ENCODE measurements at places on chromosomes 3 and 15.

- peak; percentile 10 for DNase-seq
These were observed 77.5 kb downstream of the KLHL25 start for GRCh38 chr15:85717212-85717611.

- DNase-seq = no peak
These were observed at the start of gene CHRNA3 for GRCh38 chr15:78620527-78621421. TSS of gene CHRNA3 (minus strand) at chr15:78620996. CDS start at chr15:78620794, 202 bp downstream.

DNA sequence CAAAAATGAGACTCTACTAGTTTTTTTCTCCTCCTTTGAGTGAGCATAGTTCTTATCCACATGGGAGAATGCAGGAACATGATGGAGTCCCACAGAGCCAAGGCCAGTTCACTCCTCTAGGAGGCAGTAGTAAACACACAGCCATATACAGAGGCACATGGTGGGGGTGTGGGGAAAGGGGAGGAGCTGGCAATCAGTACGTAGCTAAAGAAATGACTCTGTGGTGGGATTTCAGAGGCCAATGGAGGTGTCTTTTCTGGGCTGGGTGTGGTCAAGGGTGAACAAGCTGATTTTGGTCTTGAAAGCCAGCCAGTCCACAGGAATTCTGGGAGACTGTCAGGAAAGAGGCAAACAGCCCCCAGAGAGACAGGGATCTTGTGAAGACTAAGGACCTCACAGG is 6.6 kb upstream of the RAB11A start:
- peak; percentile 78 for DNase-seq

DNA sequence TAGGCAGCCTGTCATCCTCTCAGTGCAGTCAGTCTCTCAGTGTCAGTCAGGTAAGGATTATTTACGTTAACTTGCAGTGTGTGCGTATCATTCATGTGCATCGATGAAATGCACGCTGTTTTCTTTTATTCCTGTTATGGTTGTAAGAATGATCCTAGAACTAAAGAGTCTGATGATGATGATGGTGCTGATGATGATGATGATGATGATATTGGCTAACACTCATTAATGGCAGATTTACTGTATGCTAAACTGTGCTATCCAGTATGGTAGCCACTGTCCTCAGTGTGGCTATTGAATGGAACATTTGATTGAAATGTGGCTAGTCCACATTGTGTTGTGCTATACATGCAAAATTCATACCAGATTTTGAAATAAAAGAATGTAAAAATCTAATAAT is 39.4 kb downstream of the FANCI start:
- no peak for DNase-seq

GRCh38 chr15:91780387-91780786 is 73.1 kb upstream of the SLCO3A1 start:
- no peak for DNase-seq

DNA sequence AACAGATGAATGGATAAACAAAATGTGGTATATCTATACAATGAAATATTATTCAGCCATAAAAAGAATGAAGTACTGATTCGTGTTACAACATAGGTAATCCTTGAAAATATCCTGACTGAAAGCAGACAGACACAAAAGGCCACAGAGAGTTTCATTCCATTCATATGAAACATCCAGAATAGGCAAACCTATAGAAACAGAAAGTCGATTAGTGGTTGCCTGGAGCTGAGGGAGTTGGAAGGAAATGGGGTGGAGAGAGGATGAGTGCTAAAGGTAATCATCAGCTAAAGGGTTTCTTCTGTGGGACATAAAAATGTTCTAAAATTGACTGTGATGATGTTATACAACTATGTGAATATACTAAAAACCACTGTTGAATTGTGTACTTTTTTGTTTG is 22.9 kb downstream of the FOXP1 start:
- no peak for DNase-seq

- no peak for DNase-seq
These were observed 17.6 kb downstream of the PODXL2 start for GRCh38 chr3:127646501-127647046.

GRCh38 chr3:106816838-106817237 is 560.4 kb upstream of the CCDC54 start:
- DNase-seq = no peak

GRCh38 chr3:112721231-112721630 is 80.3 kb upstream of the CCDC80 start:
- DNase-seq = no peak

All from OCI-LY7 (cell line).